ENCODE measurements at places on chromosomes 6 and 20.

GRCh38 chr6:152474354-152474753, 162.8 kb downstream of the SYNE1 start:
- DNase-seq = no peak

DNA sequence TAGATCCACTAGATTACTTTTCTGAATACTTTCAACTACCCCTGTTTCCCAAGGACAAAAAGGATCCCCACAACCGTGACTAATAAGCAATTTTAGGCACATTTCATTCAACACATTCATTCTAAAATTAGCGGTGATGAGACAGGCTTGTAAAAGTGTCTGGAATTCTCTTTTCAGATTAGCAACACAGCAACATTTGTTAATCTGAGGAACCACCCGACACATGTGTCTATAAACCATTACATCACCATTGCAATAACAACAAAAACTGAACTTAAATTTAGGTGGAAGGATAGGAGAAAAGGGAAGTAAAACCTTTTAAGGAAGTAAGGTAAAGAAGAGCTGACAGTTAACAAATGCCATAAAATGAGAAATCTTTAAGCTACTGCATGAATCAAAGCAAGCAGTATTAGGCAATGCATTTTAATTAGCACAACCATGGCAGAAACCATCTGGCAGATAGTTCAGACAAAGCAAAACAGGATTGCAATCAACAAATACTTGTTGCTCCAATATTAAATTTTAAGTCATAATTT, 49.1 kb downstream of the MAP3K7 start:
- DNase-seq = no peak

DNA sequence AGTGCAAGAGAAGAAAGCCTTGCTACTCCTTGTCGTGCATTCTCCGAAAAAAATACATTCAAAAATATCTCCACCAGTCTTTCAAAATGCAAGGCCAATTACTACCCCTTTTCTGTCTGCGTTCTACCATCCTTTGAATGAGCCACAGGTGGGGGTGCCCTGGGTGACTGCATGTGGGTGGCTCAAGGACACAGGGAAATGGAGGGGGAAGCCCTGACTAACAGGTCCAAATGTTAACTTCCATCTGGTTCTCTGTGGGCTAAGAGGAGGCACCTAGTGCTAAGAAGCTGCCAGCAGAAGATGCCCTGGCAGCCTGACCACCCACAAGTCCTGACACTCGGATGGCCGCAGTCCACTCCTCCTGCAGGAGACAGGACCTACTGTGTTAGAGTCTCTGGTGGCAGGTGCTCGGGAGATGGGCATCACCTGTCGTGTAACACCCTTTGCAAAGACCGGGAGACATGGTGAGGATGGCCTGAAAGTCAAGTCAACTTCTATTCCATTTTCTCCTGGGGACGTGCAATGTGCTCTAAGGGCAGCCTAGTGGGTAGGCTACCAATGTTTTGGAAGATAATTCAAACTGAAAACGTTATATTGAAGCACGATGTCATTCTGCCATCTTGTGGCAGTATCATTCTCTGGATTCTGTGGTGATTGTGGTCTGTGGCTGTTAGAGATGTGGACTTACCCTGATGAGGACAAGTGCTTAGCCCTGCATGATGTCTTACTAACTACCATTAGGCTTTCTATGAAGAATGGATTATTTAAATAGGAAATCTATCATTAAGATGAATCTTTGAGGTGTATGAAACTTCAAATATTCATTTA, 27.4 kb upstream of the IGF2R start:
- no peak for DNase-seq

- DNase-seq = no peak
Measured at GRCh38 chr6:49890988-49891387, 24.7 kb upstream of the CRISP1 start.

- peak; percentile 80 for DNase-seq
Measured at GRCh38 chr6:10412461-10413261, 2.2 kb downstream of the TFAP2A start.

GRCh38 chr6:104784884-104785283, 74.8 kb downstream of the HACE1 start:
- DNase-seq = no peak

DNA sequence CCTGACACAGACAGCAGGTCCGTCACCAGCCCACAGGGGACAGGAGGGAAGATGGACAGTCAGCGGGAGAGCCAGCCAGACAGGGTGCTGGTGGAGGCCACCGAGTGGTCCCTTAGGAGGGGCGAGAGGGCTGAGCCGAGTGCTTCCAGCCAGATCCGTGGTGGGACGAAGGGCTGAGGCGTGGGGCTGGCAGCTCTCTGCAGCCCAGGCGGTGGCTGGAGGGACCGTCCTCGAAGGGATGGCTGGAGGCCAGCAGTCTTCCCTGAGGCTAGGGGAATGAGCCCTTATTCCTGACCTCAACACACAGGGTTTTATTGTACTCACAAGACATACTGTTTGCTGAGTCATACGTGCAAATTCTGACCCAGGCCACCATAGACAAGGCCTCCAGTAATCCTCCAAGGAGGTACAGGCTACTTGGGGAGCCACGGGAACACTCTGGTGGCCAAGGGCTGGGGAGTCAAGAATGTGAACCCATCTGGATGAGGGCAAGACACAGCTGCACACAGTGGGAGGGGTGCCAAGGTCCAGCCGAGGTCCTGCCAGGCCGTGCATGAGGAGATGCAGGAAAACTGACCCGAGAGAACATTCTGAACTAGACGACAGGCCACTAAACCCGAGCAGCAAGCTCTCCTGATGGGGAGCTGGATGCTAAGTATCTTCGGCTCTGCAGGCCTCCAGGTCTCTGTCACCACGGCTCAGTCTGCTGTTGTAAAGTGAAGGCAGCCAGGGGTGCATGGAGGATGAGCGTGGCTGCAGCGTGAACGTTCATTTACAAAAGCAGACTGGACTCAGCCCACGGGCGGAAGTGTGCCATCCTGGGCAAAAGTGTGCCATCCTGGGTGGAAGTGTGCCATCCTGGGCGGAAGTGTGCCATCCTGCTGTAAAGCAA, 242.5 kb downstream of the TTLL2 start:
- DNase-seq = no peak

DNA sequence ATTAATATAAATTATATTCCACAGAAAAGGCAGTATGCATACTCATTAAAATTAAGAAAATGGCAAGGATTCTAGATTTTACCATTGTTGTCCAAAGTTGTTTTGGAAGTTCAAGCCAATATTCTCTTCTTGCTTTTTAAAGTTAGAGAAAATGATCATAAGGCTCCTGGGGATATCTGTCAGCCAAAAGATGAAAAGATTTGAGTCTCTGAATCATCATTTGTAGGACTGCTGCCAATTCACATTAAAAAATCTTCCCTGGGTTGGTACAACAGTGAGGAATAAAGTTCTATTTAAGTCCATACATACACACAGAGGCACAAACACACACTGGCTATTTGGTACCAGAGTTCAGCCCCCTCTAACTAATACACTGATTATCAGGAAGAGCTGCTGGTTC, 620.1 kb downstream of the COL12A1 start:
- DNase-seq = no peak

DNA sequence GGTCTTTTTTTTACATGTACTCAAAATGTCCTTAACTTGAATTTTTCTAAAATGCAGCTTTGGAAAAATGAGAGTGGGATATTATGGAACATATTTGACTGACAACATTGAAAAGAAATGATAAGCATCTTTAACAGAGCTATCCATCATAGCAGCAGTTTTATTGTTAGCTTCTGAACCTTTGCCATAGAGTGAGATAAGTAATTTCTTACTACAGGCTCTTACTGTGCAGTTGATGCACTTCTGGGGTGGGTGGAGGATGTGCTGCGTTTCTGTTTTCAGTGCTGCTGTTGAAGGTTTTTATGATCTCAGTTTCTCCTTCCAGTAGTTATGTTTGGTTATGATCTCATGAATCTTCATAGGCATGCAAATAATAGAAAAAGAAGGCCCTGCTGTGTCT, 267.0 kb downstream of the TMEM242 start:
- DNase-seq = no peak

DNA sequence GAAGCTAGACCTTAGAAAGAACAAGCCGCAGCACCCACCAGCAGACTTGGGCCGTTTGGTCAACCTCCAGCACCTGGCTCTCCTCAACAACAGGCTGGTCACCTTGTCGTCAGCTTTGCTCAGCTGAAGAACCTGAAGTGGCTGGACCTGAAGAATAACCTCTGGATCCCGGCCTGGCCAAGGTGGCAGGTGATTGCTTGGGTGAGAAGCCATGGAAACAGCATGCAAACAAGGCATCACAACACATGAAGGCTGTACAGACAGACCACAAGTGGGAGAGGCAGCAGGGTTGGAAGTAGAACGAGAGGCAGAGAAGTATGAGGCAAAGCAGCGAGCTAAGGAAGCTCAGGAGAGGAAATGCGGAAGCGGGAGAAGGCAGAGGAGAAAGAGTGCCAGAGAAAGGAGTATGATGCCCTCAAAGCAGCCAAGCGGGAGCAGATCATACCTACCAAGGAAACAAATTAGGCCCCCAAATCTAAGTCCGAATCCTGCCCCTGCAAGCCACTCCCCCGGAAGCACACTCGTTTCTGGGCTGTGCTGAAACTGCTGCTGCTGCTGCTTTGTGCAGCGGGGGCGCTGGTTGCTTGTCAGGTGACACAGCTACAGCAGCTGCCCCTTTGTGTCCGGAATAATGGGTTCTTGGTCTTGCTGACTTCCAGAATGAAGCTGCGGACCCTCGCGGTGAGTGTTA, 121.6 kb upstream of the LGSN start:
- peak; percentile 72 for DNase-seq
